ENCODE measurements at places on chromosomes 6 and 20. TPM values are rescaled to one million over a fixed set of nuclear protein-coding genes. Genes with fewer than 3 reads are reported as not detected.

CNR1 gene
- 0.87 TPM for total RNA-seq

- no peak for DNase-seq
Observed at GRCh38 chr6:13439644-13440043, 47.8 kb downstream of the GFOD1 start.

GRCh38 chr6:44177691-44178423 is 19.2 kb downstream of the CAPN11 start:
- no peak for DNase-seq

GRCh38 chr6:37785002-37785662 is 34.4 kb upstream of the ZFAND3 start:
- DNase-seq, result no peak

DNA sequence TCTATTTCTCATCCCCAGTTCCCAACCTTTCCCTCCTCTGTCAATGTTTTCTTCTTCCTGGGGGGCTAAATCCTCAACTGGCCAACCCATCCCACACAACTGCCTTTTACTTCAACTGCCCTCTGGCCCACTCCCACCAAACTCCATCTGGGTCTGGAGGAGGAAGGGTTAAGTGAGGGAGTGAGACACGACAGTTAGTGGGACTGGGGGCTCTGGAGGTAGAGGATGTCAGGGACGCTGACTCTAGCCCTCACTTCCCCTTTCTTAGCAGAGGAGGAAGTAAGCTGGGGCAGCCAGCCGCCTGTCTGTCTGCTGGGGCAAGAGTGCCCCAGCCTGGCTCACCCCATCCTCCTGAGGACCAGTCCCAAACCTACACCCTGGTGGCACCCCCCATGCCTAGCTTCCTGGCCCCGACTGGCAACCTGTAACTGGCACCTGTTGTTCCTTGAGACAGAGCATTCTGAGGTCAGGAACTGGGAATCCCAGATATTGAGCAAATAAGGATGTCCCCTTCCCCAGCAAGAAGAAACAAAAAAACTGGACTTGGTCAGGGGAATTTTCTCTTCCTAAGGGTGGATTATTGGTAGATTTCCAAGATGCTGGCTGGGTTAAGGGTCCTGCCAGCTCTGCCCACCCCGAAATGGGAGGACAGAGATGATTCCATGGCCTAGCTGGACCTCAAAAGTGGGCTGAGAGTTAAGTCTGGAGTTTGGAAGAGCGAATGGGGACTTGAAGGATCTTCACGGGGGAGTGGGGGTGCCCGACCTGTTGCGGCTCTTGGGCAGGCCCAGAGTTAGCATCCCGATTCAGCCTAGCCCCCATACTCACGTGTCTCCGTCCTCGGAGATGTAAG is 971 bp downstream of the NFKBIE start:
- no peak for DNase-seq

DNA sequence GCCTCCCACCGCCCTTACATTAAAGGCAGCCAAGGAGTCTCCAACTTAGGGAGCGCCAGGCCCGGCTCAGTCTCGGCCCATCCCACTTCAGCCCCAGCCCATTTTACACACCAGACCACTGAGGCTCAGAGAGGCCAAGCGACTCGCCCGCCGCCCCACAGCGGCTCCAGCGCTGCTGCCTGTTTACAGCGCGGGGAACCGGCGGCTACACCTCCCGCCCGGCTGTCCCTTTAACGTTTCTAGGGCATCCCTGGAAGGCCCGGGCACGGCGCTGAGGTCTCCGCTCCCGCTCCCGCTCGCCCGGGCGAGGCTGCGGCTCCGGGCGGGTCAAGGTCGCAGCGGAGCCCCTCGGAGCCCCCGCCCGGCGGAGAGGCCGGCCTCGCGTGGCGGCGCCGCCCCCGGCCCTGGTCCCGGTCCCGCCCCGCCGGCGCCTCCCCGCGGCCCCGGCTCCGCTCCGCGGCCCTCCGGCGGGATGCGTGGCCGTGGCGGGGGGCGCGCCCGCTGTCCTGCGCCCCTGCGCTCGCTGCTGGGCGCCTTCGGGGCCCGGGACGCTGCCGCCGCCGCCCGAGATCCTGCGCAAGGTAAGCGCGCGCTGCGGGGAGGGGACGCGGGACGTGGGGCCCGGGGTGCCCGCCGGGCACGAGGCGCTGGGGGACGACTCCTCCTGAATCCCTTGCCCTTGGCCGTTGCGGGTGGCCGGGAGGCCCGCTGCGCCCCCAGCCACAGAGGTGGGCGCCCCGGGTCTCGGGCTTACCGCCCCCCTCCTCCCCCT is 27.1 kb upstream of the PHACTR3 start:
- DNase-seq, result no peak

DNA sequence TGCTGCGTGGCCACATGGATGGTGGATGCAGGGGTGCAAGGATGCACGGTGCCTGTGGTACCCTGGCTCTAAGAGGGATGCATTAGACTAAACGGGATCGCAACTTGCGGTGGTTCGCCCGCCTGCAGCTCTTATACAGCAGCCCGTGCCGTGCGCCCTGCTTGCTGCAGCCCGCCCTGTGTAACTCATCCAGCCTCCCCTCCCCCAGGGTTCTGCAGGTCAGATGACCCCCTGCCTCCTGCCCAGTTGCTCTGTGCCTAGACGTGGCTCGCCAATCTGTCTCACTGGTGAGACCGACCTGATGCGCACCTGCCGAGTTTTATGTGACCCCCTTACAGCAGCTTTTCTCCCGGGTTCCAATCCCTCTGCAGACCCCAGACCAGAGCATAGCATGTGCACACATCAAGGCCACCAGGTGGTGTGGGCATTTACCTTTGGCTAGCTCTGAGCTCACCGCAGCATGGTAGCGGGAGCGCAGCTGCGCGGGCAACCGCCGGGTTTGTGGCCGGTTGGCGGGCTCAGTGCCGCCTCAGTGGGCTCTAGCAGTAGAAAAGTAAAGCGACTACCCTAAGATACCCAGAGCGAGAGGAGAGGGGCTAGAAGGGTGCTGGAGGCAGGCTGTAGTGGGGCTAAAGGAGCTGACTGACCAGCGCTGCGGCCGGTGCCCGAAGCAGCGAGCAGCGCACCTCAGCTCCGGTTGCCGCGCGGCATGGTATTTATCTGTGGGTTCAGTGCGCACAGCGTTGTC is 693 bp upstream of the GNAS-AS1 start:
- DNase-seq, result no peak

DNA sequence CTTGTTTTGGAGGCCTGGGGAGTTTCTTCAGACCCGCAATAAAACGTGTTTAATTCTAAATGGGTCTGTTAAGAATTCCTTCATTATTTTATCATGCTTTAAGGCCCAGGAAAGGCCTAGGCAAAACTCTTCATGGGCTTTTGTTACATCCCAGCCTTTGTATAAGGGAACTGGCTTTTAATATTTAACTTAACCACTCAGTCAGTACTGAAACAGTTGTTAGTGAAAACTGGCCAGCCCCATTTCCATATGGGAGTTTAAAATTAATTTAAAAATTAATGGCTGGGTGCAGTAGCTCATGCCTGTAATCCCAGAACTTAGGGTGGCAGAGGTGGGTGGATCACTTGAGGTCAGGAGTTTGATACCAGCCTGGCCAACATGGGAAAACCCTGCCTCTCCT is 213.2 kb upstream of the FKBP1C start:
- DNase-seq, result no peak

DNA sequence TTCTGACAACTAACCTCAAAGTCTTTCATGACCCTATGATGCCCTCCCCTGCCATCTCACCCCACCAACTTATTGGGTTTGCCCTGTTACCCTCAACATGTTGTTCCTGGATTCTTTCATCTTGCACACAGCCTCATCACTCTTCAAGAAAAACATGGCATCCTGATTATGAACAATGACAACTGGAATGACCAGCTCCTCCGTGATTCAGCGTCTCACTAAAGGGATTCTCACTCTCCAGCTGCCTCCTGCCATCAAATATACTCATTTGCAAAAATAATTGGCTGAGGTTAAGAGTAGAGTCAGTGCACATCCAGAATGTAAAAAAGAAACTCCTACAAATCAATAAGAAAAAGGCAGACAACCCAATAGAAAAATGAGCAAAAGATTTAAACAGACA is 59.7 kb upstream of the MDGA1 start:
- no peak for DNase-seq

- no peak for DNase-seq
Observed at GRCh38 chr20:34124469-34125249, 12.6 kb upstream of the EIF2S2 start.

GRCh38 chr6:25266456-25267100 is 12.6 kb upstream of the CARMIL1 start:
- DNase-seq, result no peak

DNA sequence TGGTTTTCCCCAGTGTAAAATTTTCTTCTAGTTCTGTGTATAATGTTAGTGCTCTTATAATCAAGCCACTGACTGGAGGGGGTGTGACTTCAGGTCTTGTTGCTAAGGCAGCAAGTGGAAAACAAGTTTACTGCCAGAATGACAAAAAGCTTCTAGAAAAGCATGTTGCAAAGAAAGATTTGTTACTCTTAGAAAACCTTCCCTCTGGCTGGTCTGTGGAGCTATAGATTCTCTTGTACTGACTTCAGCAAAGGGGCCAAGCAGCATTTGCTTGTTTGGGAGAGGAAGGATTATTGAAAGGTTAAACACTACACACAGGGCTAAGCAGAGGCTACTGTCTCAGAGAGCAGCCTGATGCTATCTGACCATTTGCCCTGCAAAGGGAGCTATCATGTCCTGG is 288.8 kb downstream of the BTBD9 start:
- no peak for DNase-seq
